ENCODE measurements at places on chromosomes 6 and 20.
A peak's percentile ranks its signal among the peaks of the same experiment; 100 is the strongest.

- DNase-seq, result no peak
These were observed 77.9 kb upstream of the BMP5 start for GRCh38 chr6:55953335-55953734.

- DNase-seq, result no peak
These were observed 120.8 kb downstream of the ISM1 start for GRCh38 chr20:13341737-13342393.

- peak; percentile 83 for DNase-seq
These were observed 171.7 kb downstream of the CLIC5 start for GRCh38 chr6:45843848-45844521.

DNA sequence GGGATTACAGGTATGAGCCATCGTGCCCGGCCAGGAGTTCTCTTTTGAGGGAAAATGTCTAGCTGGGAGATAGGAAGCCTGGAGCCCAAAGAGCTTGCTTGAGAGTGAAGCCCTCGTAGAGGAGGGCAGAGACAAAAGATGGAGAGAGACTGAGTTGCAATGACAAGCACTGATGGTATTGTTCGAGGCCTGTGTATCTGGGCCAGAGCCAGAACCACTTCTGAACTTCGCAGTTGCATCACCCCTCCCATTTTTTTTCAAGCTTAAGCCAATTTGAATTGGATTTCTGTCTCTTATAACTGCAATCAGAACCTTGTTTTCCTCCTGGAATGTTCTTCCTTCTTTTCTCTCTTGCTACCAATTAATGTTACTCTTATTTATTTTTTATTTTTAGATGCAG, 83.1 kb downstream of the KCNB1 start:
- no peak for DNase-seq

GRCh38 chr6:2844008-2844407, 2.3 kb upstream of the SERPINB1 start:
- no peak for DNase-seq

DNA sequence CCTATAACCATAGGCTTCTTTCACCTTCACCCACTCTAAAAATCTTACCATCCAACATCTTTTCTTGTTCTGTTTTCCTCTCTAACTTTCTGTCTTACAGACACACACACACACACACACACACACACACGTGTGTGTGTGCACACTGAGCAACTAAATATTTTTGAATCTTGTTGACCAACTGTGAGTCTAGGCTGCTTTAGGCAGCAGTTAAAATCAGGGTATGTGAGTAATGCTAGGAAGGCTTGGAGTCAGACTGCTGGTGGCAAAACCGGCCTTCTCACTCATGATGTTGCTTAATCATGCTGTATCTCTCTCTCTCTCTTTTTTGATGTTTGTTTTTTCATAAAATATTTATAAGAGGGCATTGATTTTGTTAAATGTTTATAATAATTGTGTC, 103.1 kb upstream of the TBX18 start:
- no peak for DNase-seq

DNA sequence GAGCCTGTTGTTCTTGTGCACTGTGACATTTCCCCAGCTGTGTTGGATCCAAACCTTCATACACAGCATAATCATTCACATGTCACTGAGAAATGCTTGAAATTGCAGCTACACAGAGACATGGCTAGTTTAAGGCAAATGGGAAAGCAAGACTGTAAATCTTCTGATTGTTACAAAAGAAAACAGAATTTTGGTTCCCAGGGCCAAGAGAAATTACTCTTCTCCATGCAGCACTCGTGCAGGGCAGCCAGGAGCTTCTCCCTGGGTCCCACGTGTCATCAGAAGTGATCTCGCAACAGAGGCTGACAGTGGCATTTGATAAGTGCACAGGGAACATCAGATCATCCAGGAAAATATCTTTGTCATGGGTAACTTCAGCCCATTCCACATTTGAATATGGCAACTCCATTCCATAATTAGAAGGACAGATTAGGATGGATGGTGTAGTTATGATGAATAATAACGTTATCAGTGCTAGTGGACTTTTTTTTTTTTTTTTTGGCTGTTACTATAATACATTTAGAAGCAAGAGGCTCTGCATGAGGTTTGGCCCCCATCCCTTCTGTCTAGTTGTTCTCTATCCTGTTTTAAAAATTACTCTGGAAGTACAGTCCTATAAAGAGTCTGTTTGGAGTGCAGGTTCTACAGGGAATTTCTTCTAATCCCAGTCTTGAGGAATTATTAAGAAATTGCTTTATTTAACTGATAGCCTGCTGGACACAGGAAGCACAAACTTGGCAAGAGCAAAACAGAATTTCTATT, 571.0 kb upstream of the NOX3 start:
- DNase-seq, result no peak

GRCh38 chr6:116514111-116514510, 2.7 kb downstream of the CALHM5 start:
- DNase-seq, result no peak

GRCh38 chr6:119078376-119079282, at the start of gene FAM184A:
Gene FAM184A, minus strand, starts transcription at chr6:119078664. Its CDS starts 365 bp downstream, at chr6:119078299.
- DNase-seq, result peak; percentile 64

- DNase-seq, result no peak
These were observed 60.7 kb downstream of the PCSK2 start for GRCh38 chr20:17287503-17287902.

GRCh38 chr6:135604035-135604860, 106.7 kb upstream of the AHI1 start:
- no peak for DNase-seq

- DNase-seq, result no peak
These were observed 5.4 kb upstream of the DNAJC5 start for GRCh38 chr20:63889241-63890200.

DNA sequence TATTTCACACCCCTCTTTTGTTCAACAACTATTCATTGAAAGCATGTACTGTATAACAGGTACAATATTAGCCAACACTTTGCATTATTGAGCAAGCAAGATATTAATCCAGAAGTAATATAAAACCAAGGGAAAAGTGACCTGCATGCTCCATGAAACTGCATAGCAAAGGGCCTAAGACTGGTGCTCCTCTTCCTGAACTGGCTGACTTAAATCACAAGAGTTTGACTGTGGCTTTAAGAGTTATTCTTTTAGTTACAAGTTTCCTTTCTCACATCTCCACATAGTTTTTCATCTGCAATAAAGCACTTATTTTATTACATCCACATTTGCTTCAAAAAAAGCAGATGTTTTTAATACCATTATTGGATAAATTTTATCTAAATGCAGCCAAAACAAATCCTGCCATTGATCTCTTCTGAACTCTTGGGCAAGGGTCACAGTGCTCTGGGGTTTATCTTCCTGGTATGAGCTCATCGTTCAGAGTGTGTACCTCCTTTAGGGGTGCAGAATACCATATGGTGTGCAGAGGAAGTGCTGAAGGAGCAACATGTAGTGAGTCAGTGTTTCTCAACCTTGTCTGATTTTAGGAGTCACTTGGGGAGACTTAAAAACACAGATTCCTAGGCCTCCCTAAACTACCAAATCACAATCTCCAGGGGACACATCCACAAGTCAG, 1225.9 kb upstream of the MAP3K7 start:
- no peak for DNase-seq

DNA sequence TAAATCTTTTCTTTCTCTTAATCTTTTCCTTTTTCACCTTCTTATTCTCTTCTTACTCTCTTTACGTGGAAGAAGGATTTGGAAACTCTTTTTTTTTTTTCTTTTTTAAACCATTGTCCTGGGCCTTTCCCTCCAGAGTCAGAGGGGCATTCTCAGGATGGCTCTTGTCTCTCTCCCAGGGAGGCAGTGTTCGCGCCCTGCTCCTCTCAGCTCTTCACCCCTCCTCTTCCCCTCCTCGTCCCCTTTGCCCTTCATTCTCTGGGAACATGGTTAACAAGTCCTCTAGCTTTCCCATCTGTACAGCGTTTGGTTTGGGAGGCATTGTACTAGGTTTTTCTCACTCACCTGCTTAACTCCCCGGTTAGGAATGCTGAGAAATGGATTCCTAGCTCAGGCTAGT, 52.0 kb upstream of the TFB1M start:
- DNase-seq, result no peak

GRCh38 chr20:35311409-35311808, 19.2 kb upstream of the FAM83C start:
- peak; percentile 13 for DNase-seq

- DNase-seq, result no peak
These were observed 1260.3 kb downstream of the EPHA7 start for GRCh38 chr6:92159046-92159445.

DNA sequence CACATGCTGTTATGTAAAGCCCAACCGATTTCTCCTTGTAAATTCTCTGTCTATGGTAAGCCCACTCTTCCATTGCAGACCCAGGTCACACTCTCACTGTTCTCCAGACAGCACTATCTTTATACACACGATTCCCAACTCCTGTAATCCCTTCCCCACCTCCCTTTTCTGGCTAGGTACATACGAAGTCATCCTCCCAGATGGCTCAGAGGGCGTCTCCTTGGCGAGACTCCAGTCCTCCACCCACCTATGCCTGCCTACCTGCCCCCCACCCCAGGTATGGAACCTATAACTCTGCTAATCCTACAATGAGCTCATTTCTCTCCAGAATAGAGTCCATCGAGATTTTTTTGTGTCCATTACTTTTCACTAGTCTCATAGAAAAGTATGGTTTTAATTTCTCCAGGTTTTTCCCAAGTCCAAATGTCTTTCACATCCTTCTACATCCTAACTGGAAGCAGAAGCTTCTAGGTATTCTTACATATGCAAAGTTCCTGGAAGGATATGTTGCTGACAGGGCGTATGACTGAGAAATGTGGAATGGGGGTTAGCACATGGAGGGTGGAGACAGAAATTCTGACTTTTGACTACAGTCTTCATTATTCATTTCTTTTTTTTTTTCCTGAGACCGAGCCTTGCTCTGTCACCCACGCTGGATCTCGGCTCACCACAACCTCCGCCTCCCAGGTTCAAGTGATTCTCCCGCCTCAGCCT, 22.8 kb downstream of the SCML4 start:
- no peak for DNase-seq

GRCh38 chr6:125787791-125788190, 3.0 kb upstream of the NCOA7 start:
- peak; percentile 76 for DNase-seq

DNA sequence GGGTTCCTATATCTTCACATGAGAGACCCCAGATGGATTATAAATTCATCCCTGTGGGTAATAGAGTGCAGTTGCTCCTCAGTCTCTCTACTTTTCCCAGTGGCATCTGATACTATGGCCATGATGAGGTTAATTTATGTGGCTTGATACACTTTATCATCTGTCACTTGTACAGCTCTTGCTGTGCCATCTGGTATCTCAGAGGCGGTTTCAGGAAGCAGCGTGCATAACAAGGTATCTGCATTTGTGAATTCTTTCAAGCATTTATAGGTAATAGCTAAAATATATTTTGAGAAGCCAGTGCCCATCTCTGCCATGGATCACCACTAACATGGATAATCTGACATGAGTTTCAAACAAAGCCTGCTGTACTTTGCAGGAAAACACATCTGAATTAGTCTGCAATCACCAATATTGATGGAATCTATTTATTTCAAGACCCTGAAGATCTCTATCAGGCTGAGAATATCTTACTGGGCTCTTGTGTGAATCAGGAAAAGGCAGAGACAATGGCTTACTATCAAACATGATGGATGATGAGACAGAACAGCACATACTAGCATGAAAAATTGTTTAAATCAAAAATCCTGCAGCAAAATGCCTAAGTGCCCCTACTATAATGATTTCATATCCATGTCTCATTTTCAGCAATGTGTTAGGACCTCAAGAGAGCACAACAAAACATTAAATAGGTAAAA, 548.7 kb upstream of the MAP3K7 start:
- DNase-seq, result no peak

GRCh38 chr20:25470045-25470444, 62.6 kb downstream of the GINS1 start:
- DNase-seq, result peak; percentile 56

Data from hematopoietic multipotent progenitor cell treated with erythropoietin and hydrocortisone succinate and interleukin-3 and kit ligand, for 6 days (in vitro differentiated cells).